NCI-H2081 (cell line): ENCODE measurements at places on chromosomes 12 and 14.

GRCh38 chr12:67632005-67632404 is 16.5 kb upstream of the DYRK2 start:
- DNase-seq: no peak

GRCh38 chr14:73567951-73568885 is 795 bp upstream of the ACOT2 start:
- no peak for DNase-seq

GRCh38 chr14:104547998-104548700 is 31.4 kb upstream of the C14orf180 start:
- DNase-seq: no peak

DNA sequence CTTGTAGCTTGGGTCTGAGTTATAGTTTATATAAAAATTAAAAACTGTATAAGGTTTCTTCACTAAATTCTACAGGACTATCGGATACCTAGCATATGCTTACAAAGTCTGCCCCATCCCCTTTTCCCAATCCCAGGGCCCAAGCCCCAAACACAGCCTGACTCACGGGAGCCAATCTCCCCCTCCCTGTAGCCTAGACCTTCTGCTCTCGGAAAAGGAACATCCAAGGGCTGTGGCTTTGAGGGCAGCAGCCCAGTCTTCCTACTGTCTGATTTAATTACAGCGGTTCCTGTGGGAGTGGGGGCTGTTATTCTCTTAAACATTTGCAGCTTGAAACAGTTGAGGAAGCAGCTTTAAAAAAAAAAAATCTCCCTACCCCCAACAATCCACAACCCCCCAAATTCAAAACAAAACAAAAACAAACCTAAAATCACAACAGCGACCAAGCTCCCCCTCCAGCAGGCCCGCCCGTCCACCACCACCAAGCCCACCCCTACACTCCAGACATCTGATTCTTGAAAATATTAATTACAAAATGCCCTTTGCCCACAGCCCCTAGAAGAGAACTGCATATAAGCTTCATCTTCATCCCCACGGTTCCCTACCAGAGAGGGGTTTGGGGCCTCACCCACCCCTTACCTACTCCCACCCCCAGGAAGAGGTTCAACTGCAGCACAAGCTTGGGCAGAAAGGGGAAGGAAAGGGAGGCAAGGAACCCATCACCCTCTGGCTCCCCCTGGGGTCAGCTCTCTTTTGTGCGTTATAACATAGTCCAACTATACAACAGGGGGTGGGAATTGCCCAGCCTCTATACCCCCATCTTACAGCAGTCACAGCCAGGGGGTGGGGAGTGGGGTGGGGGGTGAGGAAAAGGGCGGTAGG is 1.1 kb upstream of the PRKAG1 start:
- no peak for DNase-seq

GRCh38 chr14:49425921-49426320 is 160.3 kb downstream of the RPS29 start:
- no peak for DNase-seq

DNA sequence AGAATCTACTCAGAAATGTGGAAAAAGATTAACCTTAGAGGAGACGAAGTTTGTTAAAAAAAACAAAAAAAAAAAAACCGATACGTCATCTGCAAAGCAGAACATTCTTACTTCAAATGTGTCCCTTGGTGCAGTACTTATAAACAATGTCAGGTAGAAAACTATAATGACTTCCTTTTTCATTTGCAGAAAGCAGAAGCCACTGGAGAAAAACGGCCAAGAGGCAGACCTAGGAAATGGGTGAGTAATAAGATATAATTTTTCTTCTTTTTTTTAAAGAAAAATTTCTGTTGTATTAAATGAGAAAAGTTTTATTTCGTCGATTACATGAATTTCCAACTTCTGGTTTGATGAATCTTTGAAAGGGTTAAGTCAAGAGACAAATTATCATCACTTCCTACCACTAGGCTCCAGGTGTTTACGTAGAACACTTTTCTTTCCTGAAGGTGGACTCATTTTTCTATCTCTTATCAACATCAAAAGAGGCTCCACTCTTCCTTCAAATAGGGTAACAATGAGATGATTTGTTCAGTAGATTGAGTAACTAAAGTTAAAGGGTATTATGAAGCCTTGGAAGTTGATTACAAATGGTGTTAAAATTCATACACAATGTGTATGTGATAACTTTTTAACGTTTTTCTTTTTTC is 14.2 kb downstream of the HMGA2 start:
- no peak for DNase-seq

DNA sequence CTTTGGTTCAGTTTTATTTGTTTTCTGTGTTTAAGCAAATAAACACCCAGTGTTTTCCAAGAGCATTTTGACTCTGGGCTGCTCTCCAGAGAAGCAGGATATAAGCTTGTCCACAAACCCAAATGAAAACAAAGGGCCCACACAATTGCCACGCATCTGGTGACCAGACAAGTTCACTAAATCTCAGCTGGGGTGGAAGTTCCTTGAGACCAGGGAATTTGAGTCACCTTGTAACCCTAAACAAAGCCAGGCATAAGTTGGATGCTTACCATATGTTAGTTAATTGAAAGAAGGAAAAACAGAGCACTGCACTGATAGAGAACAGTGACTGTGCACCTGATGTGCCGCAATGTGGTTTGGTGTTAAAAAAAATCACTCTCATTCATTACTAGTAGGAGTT is 1.6 kb upstream of the TXNRD1 start:
- no peak for DNase-seq

- DNase-seq: no peak
Observed at GRCh38 chr12:119406308-119406707, 71.8 kb downstream of the CCDC60 start.

DNA sequence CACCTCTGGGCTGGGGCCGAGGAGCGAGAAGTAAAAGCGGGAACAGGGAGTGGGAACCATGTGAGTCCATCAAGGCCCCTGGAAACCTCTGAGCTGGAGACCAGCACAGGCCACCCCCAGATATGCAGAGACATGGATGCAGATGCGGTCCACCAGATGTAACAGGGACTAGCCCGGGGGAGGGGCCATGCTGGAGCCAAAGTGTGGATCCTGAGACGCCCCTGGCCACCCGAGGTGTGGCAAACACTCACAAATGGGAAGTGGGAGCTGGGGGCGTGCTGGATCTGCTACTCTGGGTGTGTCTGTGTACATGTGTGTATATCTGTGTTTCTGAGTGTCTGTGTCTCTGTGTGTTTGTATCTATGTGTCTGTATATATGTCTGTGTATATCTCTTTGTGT is 12.8 kb downstream of the MYL2 start:
- no peak for DNase-seq

GRCh38 chr12:40013847-40014246 is 92.0 kb downstream of the SLC2A13 start:
- DNase-seq: no peak

- DNase-seq: no peak
Observed at GRCh38 chr12:73629893-73630831, 907.5 kb upstream of the ATXN7L3B start.

DNA sequence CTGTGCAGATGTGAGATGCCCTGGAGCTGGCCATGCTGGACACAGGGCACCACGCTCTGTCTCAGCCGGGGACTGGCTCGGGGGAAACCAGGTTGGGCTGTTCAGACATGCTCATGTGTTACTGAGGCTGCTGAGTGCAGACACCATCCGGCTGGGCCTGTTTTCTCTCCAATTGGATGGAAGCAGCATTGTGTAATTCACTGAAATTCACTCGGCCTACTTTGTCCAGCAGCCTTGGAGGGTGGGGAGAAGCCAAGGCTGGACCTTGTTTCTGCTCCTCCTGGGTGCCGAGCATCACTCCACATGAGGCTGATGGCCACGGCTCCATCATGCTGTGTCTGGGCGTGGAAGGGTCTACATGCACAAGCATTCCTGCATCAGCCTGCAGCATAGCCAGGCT is 130.7 kb downstream of the SMOC1 start:
- no peak for DNase-seq

DNA sequence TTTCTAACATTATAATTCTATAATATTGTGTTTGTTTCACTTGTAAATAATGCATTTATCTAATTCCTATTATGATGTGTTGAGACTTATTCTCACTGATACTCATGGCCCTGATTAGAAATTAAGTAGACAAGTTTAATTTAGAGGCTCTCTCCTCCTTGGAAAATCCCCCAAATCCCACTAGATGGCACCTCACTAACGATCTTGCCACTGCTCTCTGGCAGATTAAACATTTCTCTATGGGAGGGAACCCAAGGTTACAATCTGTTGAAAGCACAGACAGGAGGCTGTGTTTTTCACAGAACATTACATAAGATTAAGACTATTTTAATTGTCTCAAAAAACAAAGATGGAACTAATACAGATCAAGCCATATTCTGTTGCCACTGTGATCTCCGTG is 318.7 kb downstream of the LRFN5 start:
- DNase-seq: peak; percentile 1

GRCh38 chr14:57085801-57086200 is 182.9 kb downstream of the EXOC5 start:
- DNase-seq: peak; percentile 33

GRCh38 chr14:70726651-70727375 is 82.5 kb downstream of the MAP3K9 start:
- DNase-seq: no peak

GRCh38 chr12:127381043-127381668 is 885.8 kb upstream of the TMEM132C start:
- peak; percentile 78 for DNase-seq

DNA sequence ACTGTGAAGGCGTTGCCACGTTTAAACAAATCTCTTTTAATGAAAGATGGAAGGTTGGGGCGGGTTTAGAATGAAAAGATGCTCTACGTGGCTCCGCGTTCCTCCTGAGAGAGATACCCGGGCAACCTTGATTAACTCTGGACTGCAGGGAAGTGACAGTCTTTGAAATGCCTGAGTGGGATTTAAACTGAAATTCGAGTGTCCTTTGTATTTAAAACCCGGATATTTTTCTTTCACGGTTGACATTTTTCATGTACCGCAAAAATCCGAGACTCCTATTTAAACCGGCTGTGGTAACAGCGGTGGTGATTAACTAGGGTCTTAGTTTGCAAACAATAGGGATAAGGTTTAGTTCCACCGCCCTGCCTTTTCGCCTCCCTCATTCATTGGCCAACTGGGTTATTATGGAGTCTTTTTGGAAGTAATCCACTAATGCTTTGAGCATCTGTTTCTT is 707 bp downstream of the G2E3 start:
- DNase-seq: peak; percentile 38
